ENCODE measurements at places on chromosomes 7 and 10. TPM values are rescaled to one million over a fixed set of nuclear protein-coding genes. Genes with fewer than 3 reads are reported as not detected.

GRCh38 chr10:6236349-6237198, 33.8 kb downstream of the PFKFB3 start:
- peak; percentile 66 for DNase-seq

DNA sequence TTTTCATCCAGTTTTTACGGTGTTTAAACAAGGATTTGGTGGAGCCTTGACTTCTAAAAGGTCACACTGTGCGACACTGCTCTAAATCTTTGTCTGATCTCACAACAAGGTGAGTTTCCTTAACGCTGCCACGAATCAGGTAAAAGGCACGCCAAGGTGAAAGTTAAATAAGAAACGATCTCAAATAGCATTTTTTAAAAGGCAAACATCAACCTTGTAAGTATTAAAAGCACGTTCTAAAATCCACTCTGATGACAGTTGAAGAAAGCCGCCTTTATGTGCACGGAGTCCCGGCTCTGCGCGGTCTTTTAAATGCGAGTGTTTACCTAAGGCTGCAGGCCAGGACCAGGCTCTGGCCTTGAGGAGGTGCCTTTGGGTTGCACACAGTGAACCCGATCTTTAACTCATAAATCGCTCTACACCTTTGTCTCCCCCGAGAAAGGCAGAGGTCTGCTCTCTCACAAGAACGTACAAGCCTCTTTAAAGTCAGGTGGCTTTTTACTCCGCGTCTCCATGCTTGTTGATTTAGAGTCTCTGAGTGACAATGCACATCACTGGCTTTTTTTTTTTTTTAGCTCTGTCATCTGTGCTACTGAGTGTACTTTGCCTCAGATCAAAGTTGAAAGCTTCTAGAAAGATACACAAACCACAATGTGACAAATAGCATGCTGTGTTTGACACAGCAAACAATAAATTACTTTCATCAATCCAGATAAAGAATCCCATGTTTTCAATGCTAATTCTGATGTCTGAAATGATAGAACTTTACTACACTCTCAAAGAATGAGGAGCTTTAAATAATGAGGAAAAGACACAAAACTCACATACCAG, 25.9 kb upstream of the RNF32 start:
- DNase-seq = no peak

DNA sequence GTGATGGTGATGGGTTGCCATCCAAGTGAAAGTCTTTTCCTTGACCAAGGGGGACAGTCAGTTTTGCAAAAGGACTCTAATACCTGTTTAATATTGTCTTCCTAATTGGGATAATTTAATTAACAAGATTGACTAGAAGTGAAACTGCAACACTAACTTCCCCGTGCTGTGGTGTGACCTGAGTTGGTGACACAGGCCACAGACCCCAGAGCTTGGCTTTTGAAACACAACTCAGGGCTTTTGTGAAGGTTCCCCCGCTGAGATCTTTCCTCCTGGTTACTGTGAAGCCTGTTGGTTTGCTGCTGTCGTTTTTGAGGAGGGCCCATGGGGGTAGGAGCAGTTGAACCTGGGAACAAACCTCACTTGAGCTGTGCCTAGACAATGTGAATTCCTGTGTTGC, 6.9 kb downstream of the PPIF start:
- DNase-seq = no peak

SEC31B gene
- total RNA-seq = 3.8 TPM

ZNF736 gene
- total RNA-seq = 3.2 TPM

DNA sequence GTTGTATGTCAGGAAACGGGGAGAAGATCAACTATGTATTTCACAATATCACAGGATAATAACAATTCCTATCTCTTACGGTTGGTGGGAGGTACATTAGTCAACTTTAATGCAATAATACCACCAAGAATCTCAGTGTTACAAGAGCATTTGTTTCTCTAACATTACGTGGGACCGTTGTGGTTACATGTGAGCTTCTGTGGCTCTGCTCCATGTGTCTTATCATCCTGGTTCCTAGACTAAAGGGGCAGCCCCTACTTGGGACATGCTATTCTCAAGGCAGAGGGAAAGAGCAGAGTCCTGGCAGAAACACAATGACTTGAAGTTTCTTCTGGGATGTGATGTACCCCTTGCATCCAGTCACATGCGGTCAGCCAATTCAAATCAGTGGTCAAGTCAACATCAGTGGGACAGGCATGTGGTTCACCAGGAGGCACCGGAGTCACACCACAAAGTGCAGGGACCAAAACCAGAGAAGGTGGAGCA, 2.5 kb upstream of the ZNF22 start:
- no peak for DNase-seq

- no peak for DNase-seq
Measured at GRCh38 chr10:59627366-59628018, 82.2 kb downstream of the SLC16A9 start.

GRCh38 chr10:3538656-3539531, 246.1 kb downstream of the KLF6 start:
- DNase-seq = peak; percentile 73

DNA sequence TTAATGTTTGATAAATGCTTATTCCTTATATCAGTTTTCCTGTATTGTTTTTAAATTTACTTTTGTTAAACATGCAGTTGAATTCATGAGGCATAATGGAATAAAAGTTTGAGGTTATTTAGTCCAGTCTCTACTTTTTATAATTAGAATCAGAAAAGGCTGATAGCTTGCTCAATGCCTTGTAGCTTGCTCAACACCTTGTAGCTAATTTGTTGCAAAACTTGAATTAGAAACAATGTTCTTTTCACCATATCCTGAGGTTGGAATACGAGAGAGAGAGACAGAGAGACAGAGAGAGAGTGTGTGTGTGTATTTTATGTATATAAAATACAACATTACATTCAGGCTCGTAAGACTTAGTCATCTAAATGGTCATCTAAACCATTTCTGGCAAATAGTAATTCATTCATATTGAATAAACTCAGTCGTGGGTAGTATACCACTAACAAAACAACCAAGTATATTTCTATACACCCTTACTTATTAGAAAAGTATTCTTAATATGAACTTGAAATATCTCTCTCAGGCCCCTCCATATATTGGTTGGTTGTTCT, 243.5 kb downstream of the ADK start:
- DNase-seq = no peak

AKR1D1 gene
- total RNA-seq = not detected

DNA sequence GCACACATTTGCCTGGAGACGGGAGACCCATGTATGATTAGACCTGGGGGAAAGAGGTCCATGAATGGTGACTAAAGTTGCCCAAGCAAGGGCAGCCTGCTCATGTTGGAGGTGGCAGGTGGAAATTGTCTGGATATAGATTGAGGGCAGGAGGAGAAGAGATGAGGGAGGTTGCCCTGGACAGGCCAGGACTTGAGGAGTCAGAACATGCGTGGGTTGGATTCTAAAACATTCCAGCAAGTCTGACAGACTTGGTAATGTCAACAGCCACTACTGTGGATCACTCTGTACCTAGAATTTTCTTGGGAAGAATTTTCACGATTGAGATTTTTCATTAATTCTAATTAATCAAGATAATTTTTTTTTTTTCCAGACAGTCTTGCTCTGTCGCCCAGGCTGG, 19.1 kb upstream of the SVOPL start:
- DNase-seq = no peak

KAT6B gene
- total RNA-seq = 21.8 TPM

PRKCQ gene
- total RNA-seq = not detected

- no peak for DNase-seq
Measured at GRCh38 chr10:110036640-110037039, 28.9 kb downstream of the ADD3 start.

HOXA2 gene
- not detected for total RNA-seq

WDR37 gene
- 15.5 TPM for total RNA-seq

CD36 gene
- 0.83 TPM for total RNA-seq

GRCh38 chr7:51290702-51291540, 25.7 kb downstream of the COBL start:
- DNase-seq = no peak

GRCh38 chr10:33725430-33725829, 391.0 kb upstream of the NRP1 start:
- DNase-seq = no peak

PIP gene
- not detected for total RNA-seq

CADPS2 gene
- 74.4 TPM for total RNA-seq

GRCh38 chr7:144037414-144038035, 11.2 kb upstream of the OR2A5 start:
- peak; percentile 2 for DNase-seq

- DNase-seq = peak; percentile 91
Measured at GRCh38 chr7:108824840-108825580, 255.3 kb downstream of the DNAJB9 start.

MORN4 gene
- 13.4 TPM for total RNA-seq

DNA sequence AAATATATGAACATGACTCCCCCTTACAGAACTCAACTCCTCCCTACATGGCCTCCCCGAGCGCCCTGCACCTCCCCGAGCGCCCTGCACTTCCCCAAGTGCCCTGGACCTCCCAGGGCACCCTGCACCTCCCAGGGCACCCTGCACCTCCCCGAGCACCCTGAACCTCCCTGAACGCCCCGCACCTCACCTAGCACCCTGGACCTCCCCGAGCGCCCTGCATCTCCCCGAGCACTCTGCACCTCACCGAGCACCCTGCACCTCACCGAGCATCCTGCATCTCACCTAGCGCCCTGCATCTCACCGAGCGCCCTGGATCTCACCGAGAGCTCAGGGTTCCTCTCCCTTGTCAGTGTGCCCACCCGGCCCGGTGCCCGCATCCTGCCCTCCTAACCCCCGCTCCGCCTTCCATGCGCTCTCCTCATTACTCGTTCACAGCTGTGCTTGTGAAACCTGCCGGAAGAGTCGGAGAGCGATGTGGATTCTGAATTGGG, 134.3 kb downstream of the ACTR3B start:
- DNase-seq = no peak

DNA sequence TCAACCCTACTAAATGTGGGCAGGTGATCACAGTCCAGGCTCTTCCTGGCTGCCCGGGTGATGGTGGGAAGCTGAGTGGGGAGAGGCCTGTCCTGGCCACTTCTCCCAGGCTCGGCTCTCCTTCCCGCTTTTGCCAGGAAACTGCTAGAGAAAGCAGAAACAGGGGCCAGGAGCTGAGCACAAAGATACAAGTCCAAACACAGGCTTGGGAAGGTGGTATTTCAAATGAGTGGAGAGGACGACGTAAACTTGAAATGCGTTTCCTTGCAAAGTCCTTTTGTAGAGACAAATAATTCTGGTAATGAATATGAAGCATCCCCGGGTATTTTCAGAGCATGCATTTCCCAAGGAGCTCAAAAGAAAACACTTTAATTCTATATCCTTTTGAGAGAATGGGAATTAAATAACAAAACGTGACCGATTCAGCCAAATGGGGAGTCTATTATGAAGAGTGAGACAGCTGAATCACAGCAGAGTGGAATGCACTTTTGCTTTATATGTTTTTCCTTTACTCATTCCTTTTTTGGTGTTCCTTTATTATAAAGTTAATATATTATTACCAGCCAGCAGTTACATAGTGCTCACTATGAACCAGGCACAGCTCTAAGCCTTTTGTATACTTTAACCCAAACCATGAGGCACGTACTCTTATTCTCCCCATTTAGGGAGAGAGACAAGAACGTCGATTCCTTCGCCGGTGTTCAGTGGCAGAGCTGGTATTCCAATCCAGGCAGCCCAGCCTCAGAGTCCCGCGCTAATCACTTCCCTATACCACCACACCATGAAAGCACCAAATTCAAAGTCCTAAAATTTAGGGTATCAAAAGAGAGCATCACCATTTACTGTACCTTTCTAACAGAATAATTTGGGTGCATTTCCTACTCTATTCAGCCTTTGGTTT, 218.2 kb upstream of the KLF14 start:
- no peak for DNase-seq

STN1 gene
- 14.3 TPM for total RNA-seq

- no peak for DNase-seq
Measured at GRCh38 chr10:52082307-52082706, 231.8 kb upstream of the DKK1 start.

DNA sequence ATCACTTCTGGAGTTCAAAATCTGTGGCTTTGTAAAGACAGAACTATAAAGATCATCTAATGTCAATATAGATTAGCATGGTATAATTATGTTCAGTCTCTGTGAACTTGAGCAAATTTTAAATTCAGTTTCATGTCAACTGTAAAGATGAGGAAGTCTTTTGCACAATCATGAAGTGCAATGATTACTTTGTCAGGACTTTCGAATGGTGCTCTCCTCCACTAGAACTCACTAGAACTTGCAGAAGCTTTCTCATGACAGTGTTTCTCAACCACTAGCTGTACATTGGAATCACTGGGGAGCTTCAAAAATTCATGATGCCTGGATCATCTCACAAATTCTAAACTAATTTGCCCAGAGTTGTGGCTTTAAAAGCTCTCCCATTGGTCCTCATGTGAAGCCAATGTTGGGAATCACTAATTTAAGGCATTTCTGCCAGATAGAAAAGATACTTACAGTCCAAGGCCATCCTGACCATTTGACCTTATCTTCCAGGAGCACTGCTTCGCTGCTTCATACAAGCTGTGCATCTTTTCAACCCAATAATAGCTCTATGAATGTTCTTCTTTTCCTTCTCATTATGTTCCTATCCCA, 12.9 kb downstream of the OR2AE1 start:
- DNase-seq = no peak

DNA sequence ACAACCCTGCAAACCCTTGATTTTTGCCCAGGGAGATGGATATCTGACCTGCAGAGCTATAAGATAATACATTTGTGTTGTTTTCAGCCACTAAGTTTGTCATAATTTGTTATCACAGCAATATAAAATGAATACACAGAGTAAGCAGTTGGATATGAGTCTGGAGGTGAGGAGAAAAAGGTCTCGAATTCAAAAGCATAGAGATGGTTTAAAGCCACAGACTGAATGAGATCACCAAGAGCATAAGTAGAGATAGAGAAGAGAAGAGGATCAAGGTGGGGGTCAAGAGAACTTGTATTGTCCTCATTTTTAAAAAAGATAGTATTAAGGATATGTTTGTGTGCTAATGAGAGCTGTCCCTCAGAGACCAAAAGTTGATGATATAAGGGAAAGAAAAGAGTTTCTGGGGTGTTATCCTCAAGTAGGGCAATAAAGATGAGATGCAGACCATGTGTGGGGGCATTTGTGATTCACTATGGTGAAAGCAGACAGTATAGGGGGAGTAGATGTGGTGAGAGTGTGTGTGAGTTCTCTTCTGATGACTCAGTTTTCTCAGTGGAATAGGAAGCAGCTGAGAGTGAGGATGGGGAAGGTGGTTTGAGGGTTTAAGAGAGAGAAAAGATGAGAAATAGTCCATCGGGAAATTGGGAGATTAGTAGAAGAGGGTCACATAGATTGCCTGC, 25.8 kb upstream of the PCGF5 start:
- DNase-seq = no peak

Measured in A673 (cell line).